NCI-H187 (cell line): ENCODE measurements at places on chromosomes 1 and 21.

DNA sequence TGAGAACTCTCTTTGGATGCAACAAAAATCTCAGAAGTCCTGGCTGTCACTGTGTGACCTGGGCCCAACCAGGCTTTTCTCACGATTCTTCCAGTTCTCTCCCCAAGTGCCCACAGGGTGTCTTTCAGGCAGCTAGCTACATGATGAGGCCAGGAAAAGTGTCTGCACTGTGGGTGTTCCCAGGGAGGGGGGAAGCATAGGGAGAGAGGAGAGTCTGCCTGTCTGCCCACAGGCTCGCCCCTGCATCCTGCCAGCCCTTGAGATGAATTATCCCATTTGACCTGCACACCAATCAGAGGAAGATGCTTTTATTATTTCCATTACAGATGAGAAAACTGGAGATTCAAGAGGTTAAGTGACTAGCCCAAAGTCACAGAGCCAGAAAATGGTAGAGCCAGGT is 27.8 kb downstream of the FOXO6 start:
- no peak for DNase-seq

DNA sequence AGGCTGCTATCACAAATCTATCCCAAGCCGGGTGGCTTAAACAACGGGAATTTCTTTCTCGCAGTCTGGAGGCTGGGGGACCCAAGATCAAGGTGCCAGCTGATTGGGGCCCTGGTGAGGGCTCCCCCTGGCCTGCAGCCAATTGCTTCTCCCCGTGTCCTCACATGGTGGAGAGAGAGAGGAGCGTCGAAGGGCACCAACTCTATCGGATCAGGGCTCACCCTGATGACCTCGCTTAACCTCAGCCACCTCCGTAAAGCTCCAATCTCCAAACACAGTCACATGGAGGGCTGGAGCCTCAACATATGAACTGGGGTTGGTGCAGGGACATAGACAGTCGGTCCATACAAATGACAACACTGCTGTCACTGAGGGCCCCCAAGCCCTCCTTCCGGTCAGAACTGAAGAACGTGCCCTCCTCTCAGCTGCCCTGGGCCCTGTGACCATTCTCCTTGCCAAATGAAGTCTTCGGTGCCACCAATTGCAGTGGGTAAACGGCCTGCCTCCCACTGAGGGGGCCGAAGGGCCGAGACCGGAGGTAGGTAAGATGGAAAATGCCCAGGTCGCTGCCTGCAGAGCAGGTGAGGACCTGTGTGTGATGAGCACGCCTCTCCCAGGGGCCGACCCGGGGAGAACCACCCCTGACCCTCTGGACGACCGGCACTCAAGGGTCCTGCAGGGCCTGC is 211.0 kb downstream of the TOMM20 start:
- no peak for DNase-seq

DNA sequence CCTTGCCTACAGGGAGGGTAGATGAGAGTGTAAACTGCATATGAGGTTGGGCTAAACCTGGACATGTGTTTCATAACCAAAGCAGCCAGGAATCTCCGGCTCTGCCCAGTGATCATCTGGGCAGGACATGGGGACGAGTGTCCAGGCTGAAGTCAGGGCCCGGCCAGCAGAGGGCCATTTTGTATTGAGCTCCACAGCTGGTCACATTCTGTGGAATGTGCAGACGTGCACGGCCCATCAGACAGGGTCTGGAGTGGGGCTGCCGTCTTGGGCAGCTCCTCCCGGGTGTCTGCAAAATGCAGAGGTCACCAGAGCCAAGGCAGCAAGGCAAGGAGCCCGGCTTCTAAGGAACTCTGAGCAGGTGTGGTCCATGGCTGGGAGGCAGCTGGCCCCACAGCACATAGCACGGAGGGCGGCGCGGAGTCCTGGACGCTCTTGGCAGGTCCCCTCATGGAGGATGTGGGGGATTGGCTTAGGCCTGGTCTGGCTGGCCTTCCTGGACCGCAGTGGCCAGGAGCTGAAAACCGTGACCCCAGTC is 6.2 kb downstream of the LRRC3 start:
- DNase-seq, result no peak

DNA sequence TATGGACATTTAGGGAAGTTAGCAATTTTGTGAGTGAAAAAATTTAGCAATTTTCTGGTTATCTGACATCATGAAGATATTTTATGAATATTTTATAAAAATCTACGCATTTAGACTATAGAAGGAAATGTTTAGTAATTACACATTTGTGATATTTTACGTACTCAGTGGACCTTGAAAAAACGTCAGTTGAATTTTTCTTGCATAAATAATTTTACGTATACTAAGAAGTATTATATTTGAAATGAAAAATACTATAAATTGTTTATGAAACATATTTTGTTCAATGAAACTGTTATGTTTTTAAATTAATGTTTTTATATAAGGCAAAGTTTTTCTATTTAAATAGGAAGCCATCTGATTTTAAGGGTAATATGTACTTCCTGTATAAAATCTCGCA is 462.8 kb downstream of the NCAM2 start:
- DNase-seq, result no peak

DNA sequence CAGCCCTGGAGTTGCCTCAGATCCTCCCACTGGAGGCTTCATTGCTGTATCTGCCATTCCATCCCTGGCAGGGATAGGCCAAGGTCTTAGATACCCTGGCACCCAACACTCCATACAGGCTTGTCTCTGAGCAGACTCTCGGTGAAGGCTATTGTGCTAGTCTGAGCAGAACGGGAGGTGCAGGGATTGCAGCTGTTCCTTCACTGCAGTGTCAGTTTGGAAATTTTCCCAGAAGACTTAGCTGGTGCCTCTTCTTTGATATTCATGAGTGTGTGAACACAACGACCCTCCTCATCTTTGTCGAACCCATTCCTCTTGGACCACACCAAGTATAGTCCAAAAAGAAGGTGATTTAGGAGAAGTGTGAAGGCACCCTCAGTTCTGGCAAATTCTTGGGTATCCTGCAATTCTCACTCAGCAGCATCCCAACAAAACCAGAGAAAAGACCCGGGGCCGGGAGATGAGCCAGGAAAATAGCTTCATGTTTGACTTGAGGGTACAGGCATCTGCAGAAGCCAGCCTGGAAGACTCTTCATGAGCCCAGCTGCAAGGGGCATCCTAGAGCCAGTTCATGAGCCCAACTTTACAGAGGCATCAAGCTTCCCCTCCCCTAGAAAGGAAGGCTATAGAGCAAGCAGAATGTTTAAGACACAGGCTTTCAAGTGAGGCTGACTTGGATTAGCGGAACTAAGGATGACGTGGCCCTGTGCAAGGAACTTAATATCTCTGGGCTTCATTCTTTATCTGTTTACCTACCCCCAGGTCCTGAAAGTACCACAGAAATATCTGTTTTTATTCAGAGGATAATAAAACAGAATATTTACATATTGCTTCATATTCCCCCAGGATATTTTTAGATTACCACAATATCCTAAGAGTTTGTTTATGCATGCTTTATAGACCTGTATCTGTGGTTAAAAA is 38.8 kb upstream of the HAO2 start:
- no peak for DNase-seq

- DNase-seq, result no peak
Measured at GRCh38 chr1:210489491-210489890, 160.8 kb downstream of the HHAT start.

- no peak for DNase-seq
Measured at GRCh38 chr1:59027177-59027576, 243.3 kb upstream of the JUN start.

DNA sequence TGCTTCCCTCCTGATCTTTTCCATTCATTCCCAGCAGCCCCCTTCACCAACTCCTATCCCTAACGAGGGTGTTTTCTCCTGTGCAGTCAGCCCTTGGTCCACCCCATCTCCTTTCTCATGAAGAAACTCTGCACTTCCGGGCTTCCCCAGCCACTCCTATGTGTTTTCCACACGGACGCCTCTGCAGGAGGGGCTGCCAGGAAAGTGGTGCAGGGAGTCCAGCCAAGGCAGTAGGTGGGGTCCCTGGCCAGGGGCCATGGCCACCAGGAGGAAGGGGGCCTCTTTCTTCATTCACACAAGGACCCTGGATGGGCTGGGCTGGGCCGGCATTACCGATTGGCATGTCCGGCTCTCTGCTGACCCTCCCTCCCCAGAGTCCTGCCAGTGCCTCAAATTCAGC is 72.8 kb upstream of the EFHD2 start:
- DNase-seq, result no peak

GRCh38 chr1:3922201-3922725 is 22.2 kb upstream of the C1orf174 start:
- DNase-seq, result no peak

DNA sequence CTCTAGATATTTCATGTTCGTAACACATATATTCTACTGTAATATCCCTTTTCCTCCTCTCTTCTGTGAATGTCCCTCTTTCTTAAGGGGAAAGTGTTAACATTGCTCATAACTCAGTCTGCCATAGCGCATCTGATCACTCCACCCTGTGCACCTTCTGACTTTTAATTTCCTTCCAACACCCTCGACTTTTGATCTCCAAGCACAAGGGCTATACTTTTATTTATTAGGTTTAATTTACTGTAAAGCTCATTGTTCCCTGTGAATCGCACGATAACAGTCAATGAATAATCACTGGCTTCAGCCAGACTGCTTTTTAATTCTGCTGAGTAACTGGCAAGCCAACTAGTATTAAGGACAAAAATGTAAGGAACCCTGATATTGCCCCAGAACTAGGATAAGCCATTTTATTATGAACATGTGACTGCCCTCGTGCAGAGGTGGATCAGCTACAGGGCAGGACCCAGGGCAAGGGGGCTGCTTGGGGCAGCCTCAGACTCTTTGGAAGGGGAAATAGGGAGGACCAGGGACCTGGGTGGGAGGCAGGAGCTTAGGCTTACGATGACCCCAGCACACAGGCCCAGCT is 2.6 kb upstream of the ETS2 start:
- no peak for DNase-seq

- DNase-seq, result no peak
Measured at GRCh38 chr1:8061210-8061609, 35.1 kb upstream of the ERRFI1 start.

DNA sequence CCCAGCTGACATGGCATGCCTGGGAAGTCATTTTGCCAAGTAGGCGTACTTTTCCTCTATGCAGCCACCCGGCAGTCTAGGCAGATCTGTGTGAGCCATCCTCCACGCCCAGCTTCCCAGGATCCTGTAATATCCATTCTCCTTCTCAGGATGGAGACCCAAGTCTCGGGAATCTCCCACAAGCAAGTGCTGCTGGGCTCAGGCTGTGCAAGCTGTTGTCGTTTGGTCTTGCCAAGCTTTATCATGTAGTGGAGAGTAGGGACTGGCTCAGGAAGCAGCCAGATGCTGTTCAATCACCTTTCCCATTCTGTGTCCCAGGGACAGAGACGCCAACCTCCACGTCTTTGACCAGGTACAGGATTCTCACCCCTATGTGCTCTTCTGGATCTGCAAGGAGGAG is 191.1 kb upstream of the TMEM51 start:
- DNase-seq, result no peak

- no peak for DNase-seq
Measured at GRCh38 chr1:41827991-41828570, 90.6 kb downstream of the HIVEP3 start.

DNA sequence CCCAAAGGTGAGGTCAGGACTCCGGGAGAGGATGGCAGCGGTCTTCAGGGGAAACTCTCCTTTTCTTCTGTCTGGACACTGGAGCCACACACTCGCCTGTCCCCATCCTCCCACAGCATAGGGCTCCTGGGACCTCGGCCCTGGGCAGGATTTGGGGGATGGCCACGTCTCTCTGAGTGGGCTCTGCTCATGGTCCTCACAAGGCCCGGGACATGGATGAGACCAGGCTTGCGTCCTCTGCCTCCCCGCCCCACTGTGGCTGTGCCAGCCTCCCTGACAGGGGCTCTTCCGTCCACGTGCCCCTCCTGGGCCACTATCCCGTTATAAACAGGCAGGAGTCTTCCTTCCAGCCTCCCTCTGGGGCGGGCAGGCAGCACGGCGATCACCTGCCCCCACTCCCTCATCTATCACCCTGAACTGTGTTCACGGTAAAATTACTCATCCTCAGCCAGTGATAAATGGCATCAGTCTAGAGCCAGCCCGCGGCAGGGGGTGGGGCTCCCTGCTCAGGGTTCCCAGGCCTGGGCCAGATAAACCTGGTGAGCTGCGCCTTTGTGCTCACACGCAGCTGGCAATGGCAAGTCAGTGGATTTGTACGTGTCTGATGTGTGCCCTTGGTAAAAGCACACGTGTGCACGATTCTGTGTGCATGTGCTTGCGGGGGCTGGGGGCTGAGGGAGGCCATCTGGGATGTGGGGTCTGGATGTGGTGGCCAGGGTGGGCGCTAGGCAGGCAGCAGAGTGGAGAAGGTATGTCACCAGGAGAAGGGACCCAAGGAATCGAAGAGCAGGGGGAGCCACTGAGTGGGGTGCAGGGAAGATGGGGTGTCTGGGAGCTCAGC is 12.6 kb upstream of the SAMD11 start:
- DNase-seq, result peak; percentile 35

DNA sequence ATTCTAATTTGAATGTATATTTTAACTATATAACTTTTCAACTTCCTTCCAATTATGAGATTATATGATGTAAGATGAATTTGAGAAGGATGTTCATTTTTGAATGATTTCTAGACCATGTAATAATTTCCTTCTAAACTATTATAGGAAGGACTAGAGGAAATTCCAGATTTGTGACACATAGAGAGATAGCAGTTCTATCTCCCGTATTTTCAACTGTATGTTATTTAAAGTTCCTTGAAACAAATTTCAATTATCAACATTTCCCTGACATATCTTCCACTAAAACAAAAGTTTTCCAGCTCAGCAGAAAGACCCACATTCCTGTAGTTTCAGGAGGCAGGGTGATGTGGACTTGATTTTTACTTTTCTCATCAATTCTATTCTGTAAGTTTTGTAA is 396.7 kb upstream of the C1orf87 start:
- DNase-seq, result no peak

DNA sequence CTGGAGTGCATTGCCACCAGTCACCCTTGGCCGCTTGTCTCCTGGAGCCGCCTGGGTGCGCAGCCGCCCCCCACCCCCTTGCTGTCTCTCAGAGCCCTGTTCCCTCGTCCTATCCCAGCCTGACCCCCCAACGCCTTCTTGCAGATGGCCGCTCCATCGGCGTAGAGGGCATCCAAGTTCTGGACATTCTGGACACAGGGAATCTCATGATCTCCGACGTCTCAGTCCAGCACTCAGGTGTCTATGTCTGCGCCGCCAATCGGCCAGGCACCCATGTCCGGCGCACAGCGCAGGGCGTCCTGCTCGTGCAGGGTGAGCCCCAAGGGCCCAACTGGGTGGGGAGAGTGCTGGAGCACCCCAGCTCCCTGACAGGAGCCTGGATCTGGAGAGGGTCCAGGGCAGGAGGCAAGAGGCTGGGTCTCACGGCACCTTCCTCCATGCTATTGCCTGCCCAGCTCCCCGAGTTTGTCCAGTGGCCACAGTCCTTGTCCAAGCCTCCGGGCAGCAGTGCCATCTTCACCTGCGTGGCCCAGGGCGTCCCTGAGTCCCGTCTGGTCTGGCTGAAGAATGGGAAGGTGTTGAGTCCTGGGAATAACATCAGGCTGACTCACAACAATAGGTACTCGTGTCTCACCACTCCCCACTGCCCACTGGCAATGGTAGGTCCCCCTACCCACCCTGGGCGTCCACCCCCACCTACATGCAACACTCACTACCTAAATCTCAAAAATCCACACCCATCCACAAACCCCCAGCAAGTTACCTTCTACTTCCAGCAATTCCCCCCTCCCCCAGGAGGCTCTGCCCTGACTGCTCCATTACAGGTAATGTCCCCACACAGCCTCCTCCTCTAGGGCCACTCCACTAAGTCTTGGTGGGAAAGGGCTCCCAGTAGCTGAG is 24.6 kb downstream of the SLC27A3 start:
- no peak for DNase-seq
